Naive thymus-derived CD4-positive, alpha-beta T cell (primary cell): ENCODE measurements at places on chromosomes 12 and 14. TPM values are rescaled to one million over a fixed set of nuclear protein-coding genes. Genes with fewer than 3 reads are reported as not detected.

DNA sequence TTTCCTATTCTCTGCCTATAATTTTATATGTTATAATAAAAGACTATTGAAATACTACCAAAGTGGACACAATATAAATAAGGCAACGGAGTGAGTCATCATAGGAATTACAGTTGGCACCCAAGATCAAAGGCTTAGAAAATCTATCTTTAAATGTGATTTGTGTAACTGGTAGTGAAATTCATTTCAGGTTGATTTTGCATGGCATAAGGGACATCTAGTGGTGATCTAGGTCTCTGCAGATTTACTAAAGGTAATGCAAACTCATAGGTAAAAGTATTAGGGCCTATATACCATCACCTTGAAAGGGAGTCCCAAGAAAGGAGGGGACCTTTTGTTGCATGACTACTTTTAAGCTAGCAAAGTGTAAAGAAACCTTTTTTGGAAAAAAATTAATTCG lies 527.2 kb downstream of the NRXN3 start:
- no peak for DNase-seq

DNA sequence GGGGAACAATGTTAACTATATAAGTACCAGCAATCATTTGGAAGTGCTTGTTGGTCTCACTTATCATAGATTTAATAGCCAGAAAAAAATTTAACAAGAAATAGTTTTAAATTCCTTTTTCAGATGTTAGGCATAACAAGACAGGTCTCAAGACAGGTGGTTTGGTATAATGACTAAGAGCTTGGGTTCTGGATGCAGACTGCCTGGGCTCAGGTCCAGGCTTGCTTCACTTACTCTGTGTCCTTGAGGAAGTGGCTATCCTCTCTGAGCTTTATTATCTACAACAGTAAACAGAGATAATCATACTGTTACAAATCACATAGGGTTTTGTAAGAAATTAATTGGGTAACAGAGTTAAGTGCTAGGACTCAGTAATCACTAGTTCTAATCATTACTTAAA lies 338.0 kb upstream of the FLRT2 start:
- no peak for DNase-seq

DNA sequence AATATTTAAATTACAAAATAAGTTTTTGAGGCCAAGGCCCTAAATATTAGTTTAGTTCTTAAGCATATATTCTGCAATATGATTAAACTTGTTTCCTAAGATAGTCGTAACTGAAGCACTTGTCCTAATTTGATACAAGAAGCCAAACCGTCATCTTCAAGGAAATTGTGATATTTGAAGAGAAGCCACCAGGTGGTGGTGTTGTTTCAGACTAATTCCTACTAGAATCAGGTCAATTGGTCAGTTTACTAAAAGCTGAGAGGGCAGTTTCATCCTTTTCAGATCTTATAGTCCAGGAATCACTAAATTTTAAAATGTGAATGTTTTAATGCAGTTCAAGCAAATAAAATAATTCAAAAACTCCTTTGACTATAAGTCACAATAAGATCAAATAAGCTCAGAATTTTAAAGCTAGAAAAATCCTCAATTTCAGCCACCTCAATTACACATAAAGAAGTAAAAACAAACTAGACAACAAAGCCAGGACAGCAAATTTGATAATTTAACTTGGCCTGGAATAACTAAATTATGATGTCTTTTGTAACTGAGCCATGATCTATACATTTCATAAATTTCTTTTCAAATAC lies 7.1 kb upstream of the ARL1 start:
- DNase-seq = no peak

The SFSWAP gene
- total RNA-seq = 110 TPM

The PPHLN1 gene
- total RNA-seq = 87.3 and 89.6 TPM in 2 replicates

DNA sequence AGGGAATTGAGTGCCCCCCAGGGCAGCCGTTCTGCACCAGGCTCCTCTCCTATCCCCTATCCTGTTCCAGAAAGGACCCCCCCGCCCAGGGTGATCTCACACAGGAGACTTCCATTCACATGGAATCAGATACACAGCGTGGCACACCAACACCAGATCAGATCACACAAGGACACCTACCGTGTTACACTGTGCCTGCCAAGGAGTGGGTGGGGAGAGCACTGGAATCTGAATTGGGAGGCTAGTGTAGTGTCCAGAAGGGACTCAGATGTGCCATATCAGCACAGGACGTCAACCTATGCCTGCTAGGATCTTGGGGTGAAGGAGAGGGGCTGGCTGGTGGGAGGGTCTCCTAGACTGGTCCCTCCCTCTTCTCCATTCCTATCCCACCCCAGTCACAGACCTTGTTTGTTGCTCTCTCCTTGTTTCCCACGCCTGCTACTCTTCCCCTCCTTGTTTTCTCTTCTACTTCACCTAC lies 2.3 kb downstream of the PTMS start:
- no peak for DNase-seq

GRCh38 chr14:80485764-80486163 lies 274.5 kb upstream of the DIO2 start:
- DNase-seq = no peak

The RHOJ gene
- not detected for total RNA-seq

DNA sequence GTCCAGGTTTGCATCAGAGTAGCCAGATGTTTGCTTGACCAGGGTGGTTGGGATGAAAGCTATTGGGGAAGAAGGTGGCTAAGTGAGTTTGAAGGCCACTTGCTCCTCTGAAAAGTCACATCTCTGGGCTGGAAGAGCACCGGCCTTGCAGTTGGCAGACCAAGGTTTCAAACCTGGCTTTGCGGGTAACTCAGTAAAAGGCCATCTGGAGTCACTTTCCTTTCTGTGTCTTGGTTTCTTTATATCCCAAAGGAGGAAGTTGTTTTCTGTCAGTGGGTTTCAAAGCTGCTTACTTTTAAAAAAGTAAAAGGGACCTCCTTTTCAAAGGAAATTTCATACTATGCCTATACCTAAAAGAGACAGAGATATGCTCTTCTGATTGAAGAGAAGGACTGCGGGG lies 26.2 kb upstream of the CMA1 start:
- no peak for DNase-seq

The MDGA2 gene
- total RNA-seq = not detected

DNA sequence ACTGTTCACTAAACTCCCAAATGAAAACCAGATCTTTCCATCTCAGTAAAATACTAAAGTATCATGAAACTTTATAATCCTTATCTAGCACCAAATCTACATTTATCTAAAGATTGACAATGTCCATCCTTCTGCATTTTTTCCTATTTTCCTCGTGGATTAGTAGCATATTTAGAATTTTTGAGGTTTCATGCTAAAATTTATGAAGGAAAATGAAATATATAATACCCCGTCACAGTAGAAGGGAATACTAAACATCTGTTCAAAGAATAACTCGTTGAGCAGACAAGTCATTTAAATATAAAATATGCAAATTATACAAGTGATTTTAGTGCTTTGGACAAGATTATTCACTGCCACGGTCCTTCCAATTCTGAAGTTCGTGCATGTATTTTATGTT lies 122.7 kb upstream of the SLCO1C1 start:
- no peak for DNase-seq
